ENCODE measurements at places on chromosomes 1 and 21.

DNA sequence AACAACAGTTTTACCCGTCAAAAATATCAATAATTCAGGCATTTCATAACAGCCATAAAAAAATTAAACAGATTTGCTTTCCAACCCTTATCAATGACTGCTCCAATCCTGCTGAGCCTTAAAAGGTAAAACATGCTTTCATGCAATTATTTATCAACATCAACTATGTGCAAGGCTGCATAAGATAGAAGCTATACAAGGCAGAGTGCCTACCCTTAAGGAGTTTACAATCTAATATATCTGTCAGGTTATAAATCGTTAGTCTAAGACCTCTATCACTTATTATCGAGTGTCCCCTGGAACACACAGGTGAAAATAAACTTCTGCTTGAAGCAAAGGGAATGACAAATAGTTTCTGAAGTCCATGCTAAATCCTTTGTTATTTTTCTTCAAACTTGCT, 1.8 kb downstream of the ERRFI1 start:
- no peak for DNase-seq

- no peak for DNase-seq
Observed at GRCh38 chr1:186839041-186839400, 10.3 kb downstream of the PLA2G4A start.

- DNase-seq = no peak
Observed at GRCh38 chr21:43271452-43272020, 102.7 kb downstream of the CRYAA start.

DNA sequence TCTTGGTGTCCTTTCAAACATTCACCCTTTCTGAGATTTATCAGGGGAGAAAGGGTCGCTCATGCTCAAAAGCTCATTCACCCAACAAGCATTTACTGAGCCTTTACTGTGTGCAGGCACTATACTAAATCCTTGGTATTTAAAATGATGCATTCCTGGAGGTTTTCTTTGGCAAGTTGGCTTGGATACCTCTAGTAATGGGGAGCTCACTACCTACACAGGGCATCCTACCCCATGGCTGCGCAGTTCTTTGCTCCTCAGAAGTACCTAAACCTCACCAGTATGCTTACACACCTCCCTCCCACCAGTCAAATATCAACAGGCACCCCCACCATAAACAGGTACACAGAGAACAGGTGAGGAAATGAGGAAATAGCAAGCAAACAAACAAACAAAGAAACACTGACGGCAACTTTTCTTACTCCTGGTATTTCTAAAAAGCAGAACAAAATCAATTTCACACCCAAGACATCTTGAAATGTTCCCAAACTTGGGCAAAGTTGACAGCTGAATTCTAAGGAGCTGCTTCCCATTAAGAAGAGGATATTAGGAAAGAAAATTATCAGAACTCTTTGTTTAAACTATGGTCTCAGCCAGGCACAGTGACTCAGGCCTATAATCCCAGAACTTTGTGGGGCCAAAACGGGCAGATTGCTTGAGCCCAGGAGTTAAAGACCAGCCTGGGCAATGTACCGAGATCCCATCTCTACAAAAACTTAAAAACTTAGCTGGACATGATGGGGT, 104.8 kb downstream of the PSMG1 start:
- no peak for DNase-seq

- no peak for DNase-seq
Observed at GRCh38 chr1:173255214-173255813, 48.2 kb upstream of the TNFSF4 start.

GRCh38 chr1:46062651-46063319, 69.6 kb downstream of the PIK3R3 start:
- DNase-seq = no peak

- no peak for DNase-seq
Observed at GRCh38 chr1:108117945-108118902, 81.9 kb downstream of the SLC25A24 start.

- DNase-seq = no peak
Observed at GRCh38 chr1:227744668-227745067, 9.4 kb downstream of the SNAP47 start.

DNA sequence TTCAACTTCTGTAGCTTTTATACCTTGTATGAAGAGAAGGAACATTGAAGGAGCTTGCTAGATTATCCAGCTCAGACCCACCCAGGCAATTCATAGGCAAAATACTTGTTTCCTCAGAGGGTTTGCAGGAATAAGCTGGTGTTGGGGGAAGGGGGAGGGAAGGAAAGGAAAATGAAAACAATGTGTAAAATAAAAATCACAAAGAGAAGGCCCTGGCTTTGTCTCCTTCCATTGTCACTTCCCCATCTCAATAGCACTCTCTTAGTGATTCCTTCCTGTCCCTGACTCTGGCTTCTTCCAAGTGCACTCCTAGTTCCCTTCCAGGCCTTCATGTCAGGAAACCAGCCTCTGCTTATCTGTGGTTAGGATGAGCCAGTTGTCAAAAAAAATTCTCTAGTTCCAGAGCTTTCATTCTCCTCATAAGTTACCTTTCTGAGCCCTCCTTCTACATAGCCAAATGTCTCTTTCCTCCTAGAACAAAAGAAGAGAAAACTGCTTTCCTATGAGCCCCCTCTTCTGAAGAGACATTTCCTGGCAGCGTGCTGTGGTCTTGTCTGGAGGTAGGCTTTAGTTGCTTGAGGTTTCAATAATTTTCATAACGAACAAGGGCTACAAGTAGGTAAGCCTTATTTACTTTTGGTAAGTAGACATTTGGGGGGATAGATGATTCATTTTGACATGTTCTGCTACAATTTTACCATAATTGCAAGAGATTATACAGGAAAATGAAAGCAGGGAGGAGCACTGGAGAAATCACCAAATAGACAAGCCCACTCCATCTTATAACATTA, 45.7 kb downstream of the FASLG start:
- DNase-seq = no peak

Data from GM04503 (cell line).